ENCODE measurements at places on chromosomes 1 and 21. TPM values are rescaled to one million over a fixed set of nuclear protein-coding genes. Genes with fewer than 3 reads are reported as not detected.

USH2A gene
- not detected for total RNA-seq

LYST gene
- total RNA-seq = 3.6 TPM

EFNA3 gene
- 0.80 TPM for total RNA-seq

MAP3K7CL gene
- total RNA-seq = 9.5 TPM

SLAMF8 gene
- total RNA-seq = not detected

ANKRD34A gene
- total RNA-seq = 0.05 TPM

CLCA4 gene
- not detected for total RNA-seq

PKP1 gene
- total RNA-seq = 0.15 TPM

RGS1 gene
- total RNA-seq = not detected

MMP23B gene
- total RNA-seq = 0.49 TPM

MIS18A gene
- total RNA-seq = 17.6 TPM

PRMT2 gene
- total RNA-seq = 85.1 TPM

MEGF6 gene
- total RNA-seq = 16.2 TPM

AKR7A3 gene
- 0.89 TPM for total RNA-seq

TARDBP gene
- total RNA-seq = 66.1 TPM

GPA33 gene
- not detected for total RNA-seq

CD34 gene
- 42.1 TPM for total RNA-seq

ITGB2 gene
- not detected for total RNA-seq

GPR137B gene
- 7.5 TPM for total RNA-seq

HSD11B1 gene
- total RNA-seq = 0.13 TPM

LRRC53 gene
- not detected for total RNA-seq

CACNA1S gene
- total RNA-seq = not detected

THBS3 gene
- total RNA-seq = 4.0 TPM

FAM72D gene
- 4.6 TPM for total RNA-seq

Data from mammary microvascular endothelial cell (primary cell).